ENCODE measurements at places on chromosomes 16 and 17. TPM values are rescaled to one million over a fixed set of nuclear protein-coding genes. Genes with fewer than 3 reads are reported as not detected.

Gene SLC6A2
- total RNA-seq: not detected

- no peak overlapping the region for H3K4me3 ChIP-seq
- DNase-seq: peak; percentile 75
- H3K27me3 ChIP-seq: peaks cover 68% of the 10 kb centered on the region
- peaks cover 8% of the 10 kb centered on the region for H3K4me1 ChIP-seq
- no peak overlapping the region for H3K27ac ChIP-seq
- H3K36me3 ChIP-seq: no peaks in the 10 kb centered on the region
These were observed 11.2 kb downstream of the ENPP7 start for GRCh38 chr17:79741751-79742588.

DNA sequence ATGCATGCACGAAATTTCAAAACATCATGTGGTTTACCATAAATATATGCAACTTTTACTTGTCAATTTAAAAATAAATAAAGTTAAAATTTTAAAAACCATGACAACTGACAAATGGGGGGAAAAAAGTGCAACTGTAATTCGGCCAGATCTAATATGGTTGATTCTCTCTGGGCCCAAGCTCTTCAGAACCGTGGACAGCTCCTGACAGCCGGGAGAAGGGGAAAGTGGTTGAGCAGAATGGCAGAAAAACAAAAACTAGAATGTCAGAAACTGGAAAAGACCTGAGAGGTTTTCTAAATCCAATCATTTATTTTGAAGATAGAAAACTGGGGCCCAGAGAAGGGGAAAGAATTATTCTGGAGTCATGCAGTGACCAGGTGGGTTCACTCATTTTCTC lies 126.6 kb downstream of the TMEM132E start:
- no peak for DNase-seq
- no peaks in the 10 kb centered on the region for H3K36me3 ChIP-seq
- no peak overlapping the region for H3K4me3 ChIP-seq
- H3K27me3 ChIP-seq: peaks cover 5% of the 10 kb centered on the region
- no peak overlapping the region for H3K27ac ChIP-seq

Gene MYO1C
- total RNA-seq: 257 TPM

Gene KRTAP3-1
- not detected for total RNA-seq

GRCh38 chr17:82178499-82179261 lies 34.0 kb downstream of the CCDC57 start:
- H3K4me3 ChIP-seq: no peak overlapping the region
- DNase-seq: no peak
- no peak overlapping the region for H3K27ac ChIP-seq
- H3K4me1 ChIP-seq: no peaks in the 10 kb centered on the region
- H3K36me3 ChIP-seq: no peaks in the 10 kb centered on the region

DNA sequence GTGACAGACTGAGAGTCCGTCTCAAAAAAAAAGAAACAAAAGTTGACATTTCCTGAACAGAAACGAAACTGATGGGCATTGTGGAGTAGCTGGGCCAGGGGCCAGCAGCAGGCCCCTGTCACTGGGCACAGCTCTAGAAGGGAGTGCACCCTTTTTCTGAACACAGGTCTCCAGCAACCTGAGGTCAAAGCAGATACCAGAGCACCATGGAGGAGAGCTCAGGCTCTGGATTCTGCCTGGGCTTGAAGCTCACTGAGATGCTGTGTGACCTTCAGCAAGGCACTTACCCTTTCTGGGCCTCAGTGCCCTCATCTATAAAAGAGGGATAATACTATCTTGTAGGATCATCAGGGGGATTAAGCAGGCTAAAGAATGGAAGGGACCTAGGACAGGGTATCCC lies 5.0 kb downstream of the SBK1 start:
- H3K36me3 ChIP-seq: no peaks in the 10 kb centered on the region
- no peak overlapping the region for H3K27ac ChIP-seq
- peaks cover 9% of the 10 kb centered on the region for H3K4me1 ChIP-seq
- H3K27me3 ChIP-seq: peaks cover 17% of the 10 kb centered on the region
- no peak for DNase-seq

DNA sequence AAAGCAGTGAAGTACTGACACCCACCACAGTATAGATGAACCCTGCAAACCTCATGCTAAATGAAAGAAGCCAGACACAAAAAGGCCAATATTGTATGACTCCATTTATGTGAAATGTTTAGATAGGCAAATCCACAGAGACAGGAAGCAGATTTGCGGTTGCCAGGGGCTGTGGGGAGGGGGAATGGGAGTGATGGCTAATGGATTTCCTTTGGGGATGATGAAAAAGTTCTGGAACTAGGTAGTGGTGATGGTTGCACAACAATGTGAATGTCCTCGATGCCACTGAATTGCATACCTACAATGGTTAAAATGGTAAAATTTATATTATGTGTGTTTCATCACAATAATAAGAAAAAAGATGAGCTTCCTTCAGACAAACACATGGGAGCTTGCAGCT lies 28.4 kb upstream of the WFIKKN2 start:
- DNase-seq: no peak
- H3K36me3 ChIP-seq: no peaks in the 10 kb centered on the region
- H3K27ac ChIP-seq: no peak overlapping the region

- no peak overlapping the region for H3K4me3 ChIP-seq
- H3K27ac ChIP-seq: no peak overlapping the region
- no peaks in the 10 kb centered on the region for H3K4me1 ChIP-seq
- H3K27me3 ChIP-seq: no peaks in the 10 kb centered on the region
- no peaks in the 10 kb centered on the region for H3K36me3 ChIP-seq
These were observed 37.3 kb downstream of the SMARCE1 start for GRCh38 chr17:40610359-40610758.

DNA sequence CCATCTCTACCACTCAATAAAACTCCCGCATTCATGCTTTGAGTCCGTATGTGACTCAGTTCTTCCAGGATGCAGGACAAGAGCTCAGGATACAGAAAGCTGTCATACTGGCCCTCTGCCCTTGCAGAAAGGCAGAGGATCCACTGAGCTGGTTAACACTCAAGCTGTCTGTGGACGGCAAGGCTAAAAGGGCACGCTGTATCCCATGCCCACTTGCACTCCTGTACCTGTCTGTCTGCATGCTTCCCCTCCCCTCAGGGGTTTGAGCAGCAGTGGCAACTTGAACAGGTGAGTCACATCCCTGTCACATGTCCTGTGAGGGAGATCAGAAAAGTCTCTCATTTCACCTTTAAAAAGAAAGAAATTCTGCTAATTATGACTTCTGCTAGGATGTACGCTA lies 293.8 kb downstream of the HS3ST3B1 start:
- no peak overlapping the region for H3K27ac ChIP-seq
- H3K4me1 ChIP-seq: no peaks in the 10 kb centered on the region

GRCh38 chr17:4721203-4722135 lies 9.8 kb upstream of the MED11 start:
- no peak overlapping the region for H3K4me3 ChIP-seq
- DNase-seq: peak; percentile 78
- H3K27ac ChIP-seq: peak overlapping the region; percentile 62
- no peaks in the 10 kb centered on the region for H3K4me1 ChIP-seq

DNA sequence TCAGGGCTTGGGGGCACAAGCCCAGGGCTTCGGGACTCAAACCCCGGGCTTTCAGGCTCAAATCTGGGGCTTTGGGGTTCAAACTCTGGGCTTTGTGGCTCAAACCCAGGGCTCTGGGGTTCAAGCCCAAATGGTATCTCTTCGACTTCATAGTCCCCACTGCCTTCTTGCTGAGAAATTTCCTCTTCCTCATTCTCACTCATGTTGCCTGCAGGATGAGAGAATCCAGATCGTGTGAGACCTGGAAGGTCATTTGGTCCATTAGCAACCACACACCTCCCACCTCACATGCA lies 576 bp downstream of the ZNF768 start:
- H3K27ac ChIP-seq: peak overlapping the region; percentile 97
- peak overlapping the region; percentile 75 for H3K4me3 ChIP-seq
- H3K27me3 ChIP-seq: no peaks in the 10 kb centered on the region
- DNase-seq: no peak
- no peaks in the 10 kb centered on the region for H3K36me3 ChIP-seq

Gene DOC2A
- 9.6 TPM for total RNA-seq

Gene AIPL1
- not detected for total RNA-seq

DNA sequence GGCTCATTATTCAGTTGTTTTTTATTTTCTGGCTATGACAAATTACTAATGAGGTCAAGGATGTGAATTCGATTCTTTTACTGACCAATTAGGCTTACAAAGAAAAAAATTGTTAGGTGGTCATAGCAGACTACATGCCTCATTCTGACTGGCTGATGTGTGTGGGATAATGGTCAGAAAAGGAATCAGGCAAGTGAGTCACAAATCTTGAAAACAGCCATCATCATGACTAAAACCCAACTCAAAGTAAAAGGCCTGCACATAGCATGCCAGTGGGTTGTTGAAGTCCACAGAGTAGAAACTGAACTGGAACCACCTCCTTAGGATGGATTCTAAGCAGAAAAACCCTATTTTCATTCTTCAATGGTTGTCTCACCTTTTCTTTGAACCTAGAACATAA lies 8.6 kb downstream of the RPGRIP1L start:
- H3K4me1 ChIP-seq: no peaks in the 10 kb centered on the region
- no peaks in the 10 kb centered on the region for H3K27me3 ChIP-seq
- H3K27ac ChIP-seq: no peak overlapping the region

Gene RGS11
- 24.3 TPM for total RNA-seq

DNA sequence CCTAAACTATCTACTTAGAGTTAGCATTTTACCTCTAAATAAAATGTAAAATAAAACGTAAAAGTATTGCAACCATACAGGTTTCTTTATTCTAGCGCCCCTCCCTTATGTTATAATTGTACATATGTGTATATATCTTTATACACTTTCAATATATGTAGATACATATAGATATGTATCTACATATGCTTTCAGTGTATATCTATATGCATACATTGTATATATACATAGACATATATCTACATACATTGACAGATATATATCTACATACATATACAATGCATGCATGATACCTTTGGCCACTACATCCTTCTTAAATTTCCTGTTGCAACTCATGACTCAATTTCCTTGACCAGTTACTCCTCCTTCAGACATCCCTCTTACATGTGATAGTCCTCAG lies 16.7 kb downstream of the BPTF start:
- H3K27ac ChIP-seq: no peak overlapping the region
- H3K4me1 ChIP-seq: peaks cover 11% of the 10 kb centered on the region
- DNase-seq: no peak
- no peaks in the 10 kb centered on the region for H3K27me3 ChIP-seq
- H3K4me3 ChIP-seq: no peak overlapping the region

DNA sequence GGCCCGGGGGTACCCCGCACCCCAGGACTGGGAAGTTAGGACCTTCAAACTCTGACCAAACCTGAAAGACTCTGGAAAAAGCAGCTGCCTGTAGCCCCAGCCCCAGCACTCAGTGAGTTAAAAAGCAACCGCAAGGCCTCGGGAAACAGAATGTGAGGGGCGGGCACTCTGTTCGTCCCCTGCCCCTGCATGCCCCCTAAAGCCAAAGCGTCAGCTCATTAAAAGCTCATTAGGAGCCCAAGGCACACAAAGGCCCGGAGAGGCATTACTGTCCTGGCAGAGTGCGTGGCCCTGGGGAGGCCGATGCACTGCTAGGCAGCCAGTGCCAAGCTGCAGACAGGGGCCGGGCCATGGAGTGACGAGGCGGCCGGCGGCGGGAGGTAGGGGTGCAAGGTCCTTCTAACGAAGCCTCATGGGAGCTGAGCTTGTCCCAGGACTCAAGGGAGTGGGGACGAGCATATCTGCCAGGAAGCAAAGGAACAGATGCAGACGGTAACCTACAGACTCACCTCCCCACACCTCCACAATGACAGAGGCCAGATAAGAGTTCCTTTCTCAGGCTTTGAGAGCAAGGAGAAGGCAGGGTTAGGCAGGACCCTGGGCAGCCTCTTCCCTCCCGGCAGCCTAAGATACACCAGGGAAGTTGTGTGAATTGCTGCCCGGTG lies 116.8 kb downstream of the ENGASE start:
- no peaks in the 10 kb centered on the region for H3K36me3 ChIP-seq
- peaks cover 34% of the 10 kb centered on the region for H3K27me3 ChIP-seq
- H3K27ac ChIP-seq: no peak overlapping the region

Gene ALDOC
- total RNA-seq: 46.1 TPM

- peaks cover 11% of the 10 kb centered on the region for H3K4me1 ChIP-seq
- H3K36me3 ChIP-seq: no peaks in the 10 kb centered on the region
- peak overlapping the region; percentile 68 for H3K27ac ChIP-seq
- H3K4me3 ChIP-seq: no peak overlapping the region
- DNase-seq: peak; percentile 84
- no peaks in the 10 kb centered on the region for H3K27me3 ChIP-seq
These were observed 77.1 kb downstream of the USP31 start for GRCh38 chr16:23072084-23072599.
